ENCODE measurements at places on chromosomes 12 and 14.

DNA sequence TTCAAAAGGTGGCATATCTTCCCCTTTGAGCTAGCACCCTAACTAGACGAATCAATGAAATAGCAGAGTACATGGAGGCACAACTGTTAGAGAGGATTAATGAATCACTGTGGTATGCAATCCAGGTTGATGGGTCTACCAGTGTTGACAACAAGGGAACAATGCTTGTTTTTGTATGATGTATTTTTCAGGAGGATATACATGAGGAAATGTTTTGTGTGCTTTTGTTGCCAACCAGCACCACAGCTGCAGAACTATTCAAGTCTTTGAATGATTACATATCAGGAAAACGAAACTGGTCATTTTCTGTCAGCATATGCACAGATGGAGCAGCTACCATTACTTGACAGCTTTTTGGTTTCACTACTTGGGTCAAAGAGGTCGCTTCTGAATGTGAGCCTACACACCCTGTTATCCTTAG is 142.6 kb downstream of the GPHN start:
- DNase-seq, result no peak

DNA sequence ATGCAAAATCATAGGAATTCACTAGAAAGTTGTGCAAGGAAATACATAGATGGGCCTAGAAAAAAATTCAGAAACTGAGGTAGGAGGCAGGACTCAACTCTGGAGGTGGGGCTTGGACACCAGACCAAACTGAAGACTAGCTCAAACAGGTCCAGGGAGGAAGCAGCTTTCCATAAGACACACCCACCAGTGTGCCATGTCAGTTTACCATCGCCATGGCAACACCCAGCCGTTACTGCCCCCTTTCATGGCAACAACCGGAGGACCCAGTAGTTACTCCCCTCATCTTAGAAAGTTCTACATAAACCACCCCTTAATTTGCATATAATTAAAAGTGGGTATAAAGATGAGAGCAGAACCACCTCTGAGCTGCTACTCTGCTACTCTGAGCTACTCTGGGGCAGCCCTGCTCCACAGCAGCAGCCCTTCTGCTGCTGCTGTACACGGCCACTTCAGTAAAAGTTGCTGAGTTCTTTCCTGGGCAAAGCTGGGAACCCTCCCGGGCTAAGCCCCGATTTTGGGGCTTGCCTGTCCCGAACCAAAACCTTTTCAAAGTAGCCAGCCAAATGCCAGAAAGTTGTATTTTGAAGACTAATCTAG is 30.8 kb upstream of the NINJ2 start:
- no peak for DNase-seq

DNA sequence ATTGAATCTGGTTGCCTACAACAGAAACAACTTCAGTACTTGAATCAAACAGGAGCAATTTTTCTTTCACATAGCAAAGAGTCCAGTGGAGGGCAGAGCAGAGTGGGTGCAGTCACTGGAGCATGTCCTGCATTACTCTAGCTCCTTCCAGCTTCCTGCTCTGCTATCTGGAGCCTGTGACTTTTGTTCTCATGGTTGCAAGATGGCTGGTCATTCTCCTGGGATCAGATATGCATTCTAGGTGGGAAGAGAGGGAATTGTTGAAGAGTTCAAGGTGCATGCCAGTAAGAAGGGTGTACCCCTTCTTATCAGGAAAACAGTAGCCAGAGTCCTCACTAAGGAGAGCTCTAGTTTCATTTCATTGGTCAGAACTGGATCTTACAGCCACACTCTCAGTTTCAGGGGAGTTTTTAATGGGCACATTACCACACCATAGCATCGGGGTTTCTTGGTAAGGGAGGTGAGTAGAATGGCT is 8.0 kb downstream of the IFT43 start:
- DNase-seq, result no peak

GRCh38 chr12:95963096-95963495 is 20.0 kb downstream of the AMDHD1 start:
- DNase-seq, result peak; percentile 5

DNA sequence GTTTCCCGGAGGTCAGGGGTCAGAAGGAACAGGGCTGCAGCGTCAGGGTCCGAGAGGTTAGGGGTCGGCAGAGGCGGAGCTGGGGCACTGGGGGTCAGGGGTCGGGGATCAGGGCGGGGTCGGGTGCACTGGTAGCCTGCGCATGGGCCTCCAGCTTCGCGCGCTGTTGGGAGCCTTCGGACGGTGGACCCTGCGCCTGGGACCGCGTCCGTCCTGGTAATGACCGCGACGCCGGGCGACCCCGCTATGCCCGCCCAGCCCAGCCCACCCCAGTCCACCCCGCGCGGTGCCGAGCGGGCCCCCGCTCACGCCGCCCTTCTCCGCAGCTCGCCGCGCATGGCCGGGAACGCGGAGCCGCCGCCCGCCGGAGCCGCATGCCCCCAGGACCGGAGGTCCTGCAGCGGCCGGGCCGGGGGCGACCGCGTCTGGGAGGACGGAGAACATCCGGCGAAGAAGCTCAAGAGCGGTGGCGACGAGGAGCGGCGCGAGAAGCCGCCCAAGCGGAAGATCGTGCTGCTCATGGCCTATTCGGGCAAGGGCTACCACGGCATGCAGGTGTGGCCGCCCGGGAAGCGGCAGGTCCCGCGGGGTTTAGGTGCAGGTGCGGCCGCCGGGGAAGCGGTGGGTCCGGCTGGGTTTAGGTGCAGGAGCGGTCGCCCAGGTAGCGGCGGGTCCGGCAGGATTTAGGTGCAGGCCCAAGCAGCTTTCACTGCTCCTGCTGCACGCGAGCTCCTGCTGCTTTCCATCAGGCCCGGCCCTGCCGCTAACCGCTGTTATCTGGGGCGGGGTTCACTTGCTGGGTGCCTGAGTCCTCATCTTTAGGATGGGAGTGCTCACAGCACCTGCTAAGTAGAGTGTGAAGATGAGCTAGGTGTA is 743 bp downstream of the PUS1 start:
- peak; percentile 47 for DNase-seq

DNA sequence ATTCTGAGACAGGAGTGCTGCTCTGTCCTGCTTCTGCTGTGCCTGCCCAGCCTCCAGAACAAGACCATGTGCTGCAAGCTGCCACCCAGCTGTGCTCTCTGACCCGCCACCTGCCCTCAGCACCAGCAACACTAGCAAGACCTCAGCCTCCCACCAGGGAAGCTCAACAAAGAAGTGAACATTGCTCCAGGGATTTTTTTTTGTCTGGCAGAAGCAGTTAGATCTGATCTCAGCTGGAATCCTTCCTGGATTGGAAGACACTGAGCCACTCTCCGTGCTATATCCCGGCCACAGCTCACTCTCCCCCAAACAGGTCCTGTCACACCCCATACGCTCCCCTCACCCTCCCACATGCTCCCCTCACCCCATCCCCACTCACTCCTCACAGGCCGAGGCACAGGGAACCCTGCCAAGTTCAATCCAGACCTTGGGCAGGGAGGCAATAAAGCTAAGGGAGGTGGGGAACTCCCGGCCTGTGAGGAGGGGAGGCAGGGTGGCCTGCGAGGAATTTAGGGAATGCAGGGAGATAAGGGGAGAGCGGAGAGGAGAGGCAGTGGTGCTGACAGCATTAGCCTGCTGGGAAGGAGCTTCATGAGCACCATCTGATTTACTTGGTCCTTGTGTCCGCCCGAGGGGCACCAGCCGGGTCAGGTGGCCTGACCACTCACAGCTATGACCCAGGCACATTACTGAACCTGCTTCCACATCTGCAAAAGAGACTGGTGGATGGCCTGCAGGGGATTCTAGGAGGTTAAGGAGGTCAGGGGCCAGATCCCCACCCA is 29.7 kb downstream of the CCDC85C start:
- no peak for DNase-seq

- DNase-seq, result no peak
Observed at GRCh38 chr14:22397221-22397737, 191.7 kb downstream of the DAD1 start.

DNA sequence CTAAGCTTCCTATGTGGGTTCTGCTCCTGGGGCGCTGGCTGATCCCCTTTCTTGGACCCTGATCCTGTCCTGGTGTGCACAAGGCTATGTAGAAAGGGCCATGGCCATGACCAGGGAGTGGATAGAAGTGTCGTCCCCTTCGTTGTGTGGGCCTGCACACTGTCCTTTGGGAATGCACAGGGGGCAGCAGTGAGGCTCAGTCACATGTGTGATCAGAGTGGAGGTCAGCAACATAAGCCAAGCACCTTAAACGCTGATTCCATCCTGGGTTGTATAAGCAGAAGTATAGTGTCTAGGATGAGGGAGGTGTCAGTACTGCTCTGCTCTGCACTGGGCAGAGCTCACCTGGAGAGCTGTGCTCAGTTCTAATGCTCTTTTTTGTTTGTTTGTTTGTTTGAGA is 48.4 kb downstream of the ESRRB start:
- DNase-seq, result no peak

DNA sequence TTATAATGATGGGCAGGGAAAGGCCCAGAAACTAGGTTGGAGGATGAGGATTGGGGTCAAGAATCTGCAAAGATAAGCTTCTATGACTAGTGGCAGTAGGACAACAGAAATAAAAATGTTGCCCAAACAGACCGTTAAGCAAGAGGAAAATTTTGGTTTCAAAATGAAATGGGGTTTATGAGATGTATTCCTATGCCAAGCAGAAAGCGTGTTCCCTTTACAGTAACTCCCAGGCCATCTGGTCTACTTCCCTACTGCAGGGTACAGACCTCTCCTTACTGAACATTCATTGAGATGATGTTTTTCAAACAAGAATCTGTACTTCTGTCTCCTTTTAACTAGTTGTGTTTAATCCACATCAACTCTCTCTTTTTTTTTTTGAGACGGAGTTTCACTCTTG is 20.4 kb upstream of the TMEM229B start:
- DNase-seq, result peak; percentile 56

GRCh38 chr12:5096241-5096924 is 52.7 kb downstream of the KCNA5 start:
- no peak for DNase-seq

- DNase-seq, result no peak
Observed at GRCh38 chr14:70654632-70655031, 12.9 kb downstream of the TTC9 start.

- no peak for DNase-seq
Observed at GRCh38 chr12:65955452-65955851, 131.2 kb downstream of the HMGA2 start.

DNA sequence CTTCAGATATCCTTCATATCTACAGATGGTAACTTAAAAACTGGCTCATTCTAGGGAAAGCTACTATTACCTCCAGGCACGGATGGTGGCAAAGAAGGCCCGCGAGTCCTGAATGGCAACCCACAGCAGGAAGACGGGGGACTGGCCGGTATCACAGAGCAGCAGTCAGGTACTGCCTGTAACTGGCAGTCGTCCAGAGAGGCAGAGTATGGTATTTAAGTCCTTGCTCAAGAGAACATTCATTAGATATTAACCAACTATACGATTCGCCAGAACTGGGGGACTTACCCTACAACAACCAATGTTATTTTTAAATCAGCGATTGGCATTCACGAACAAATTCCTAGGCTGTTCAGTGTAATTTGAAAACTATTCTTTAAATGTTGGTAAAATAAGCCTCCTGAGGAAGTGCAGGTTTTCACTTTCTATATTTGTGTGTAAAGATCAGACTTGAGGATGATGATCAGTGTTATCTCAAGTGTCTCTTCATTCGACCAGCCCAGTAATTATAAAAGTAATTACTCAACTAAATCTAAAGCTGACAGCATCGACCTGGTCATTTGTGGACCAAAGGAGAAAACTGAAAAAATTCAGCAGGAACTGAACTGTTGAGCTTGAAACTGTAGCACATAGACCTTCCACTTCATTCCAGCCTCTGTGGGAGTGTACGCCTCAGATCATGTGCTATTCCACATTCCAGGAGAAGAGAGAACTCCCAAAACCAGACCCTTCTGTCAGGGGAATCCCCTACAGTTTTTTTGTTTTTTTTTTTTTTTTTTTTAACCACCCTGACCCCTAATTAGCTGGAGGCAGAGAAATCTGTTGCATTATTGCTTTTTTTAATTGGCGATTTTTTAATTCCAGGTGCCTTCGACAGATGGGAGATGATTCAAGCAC is 75.6 kb downstream of the ESR2 start:
- no peak for DNase-seq

- no peak for DNase-seq
Observed at GRCh38 chr12:27644158-27644845, 51.9 kb upstream of the REP15 start.

DNA sequence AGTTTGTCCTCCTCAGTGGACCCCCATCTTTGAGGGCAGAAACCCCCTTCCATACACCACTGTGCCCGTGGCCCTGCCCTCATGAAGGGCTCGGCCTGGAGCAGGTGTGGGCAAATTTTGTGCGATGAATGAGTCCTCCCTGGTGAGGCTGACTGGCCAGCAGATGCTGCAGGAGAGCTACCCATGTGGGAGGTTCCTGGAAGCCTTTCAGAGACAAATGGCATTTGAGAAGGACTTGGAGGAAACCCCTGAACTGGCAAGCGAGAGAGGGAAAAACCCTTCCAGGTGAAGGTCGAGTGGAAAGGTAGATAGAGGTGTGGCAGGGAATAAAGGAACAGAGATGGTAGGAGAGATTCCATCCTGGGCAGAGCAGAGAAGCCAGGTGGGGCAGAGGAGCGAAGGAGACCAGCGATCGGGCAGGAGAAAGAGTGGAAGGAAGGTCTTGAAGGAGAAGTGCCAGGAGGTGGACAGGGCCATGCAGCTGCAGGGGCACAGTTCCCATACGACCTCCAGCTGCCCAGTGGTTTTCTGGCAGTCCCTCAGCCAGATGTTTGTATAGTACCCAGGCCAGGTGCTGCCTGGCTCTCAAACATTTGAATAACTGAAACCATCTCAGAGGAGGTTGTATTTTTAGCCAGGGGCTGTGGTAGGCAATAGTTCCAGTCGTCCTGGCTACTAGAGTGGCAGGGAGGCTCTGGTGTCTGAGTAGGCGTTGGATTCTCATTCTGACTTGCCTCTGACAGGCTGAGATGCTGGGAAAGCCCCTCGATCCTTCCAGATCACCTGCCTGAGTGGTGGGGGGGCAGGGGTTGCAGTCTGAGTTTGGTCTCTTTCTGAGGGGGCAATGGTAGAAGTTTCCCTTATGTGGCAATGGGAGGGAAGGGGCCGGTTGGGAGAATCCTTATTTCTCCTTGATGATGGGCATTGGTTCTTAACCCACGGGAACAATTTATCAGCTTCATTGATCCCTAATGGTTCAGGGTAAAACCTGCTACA is 40.1 kb downstream of the FBXL14 start:
- no peak for DNase-seq

DNA sequence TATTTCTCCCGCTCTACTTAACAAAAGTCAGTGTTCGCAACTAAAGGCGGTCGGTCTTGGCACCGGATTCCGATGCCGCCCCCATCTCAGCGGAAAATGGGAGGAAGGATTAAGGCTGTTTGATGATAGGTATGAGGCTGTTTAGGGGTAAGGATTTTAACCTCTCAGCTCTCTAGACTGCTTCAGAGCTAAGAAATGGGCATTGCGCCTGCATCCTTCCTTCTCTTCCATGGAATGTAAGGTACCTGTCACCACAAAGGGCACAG is 1.4 kb downstream of the COCH start:
- no peak for DNase-seq

- no peak for DNase-seq
Observed at GRCh38 chr14:40282196-40282595, 850.0 kb upstream of the FBXO33 start.

Data from suppressor macrophage treated with lipopolysaccharide for 1 hour (primary cell).